AG04450 (cell line): ENCODE measurements at places on chromosomes 16 and 17.

DNA sequence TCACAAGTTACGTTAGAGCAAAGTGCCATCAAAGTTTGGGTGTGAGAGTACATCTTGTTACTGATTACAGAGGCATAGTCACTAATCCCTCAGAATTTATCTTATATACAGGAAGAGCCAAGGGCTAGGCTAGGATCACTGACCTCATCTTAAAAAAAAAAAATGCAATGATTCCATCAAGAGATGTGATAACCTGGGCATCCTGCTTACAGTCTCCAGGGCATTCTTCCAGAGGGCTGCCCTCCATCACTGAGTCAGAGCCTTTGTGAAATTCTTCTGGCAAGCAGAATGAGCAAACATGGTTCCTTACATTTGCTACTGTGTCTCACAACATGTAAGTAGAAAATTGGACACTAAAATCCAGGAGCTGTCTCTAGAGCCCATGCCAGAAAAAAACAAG, 410.6 kb downstream of the ZFHX3 start:
- peak; percentile 34 for DNase-seq

DNA sequence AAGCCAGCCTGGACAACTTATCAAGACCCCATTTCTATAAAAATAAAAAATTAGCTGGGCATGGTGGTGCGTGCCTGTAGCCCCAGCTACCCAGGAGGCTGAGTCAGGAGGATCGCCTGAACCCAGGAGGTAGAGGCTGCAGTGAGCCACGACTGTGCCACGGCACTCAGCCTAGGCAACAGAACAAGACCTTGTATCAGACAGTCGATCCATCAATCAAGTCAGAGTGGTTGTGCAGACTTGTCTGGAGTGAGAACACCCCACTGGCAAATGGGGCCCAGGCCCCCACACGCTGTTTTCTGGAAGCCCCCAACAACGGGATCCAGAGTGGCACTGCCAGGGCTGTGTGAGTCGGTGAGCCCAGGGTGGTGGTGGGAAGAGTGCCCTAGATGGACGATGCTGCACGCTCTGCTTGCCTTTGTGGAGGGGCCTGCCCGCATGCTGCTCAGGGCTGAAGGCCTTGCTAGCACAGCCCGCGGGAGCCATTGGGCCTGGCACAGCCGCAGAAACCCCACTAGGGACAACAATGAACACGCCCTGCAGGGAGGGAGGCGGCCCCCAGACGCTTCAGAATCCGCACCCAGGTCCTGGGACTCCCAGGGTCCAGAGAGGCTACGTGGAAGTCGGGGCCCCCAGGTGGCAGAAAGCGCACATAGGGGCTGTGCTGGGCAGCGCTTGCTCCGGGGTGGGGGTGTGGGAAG, 80.1 kb upstream of the GNG13 start:
- DNase-seq, result no peak

DNA sequence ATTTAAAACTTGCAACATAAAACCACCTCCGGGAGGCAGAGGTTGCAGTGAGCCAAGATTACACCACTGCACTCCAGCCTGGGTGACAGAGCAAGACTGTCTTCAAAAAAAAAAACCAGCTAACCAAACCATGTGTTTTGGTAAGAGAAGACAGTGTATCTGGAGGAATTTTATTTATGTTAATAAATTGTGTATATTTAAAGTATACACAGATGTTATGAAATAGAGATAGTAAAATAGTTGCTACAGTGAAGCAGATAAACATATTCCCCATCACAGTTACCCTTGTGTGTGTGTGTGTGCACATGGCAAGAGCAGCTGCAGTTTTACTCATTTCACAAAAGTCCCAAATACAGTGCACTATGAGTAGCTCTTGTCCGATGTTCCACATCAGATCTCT, 54.8 kb upstream of the CRISPLD2 start:
- peak; percentile 78 for DNase-seq

DNA sequence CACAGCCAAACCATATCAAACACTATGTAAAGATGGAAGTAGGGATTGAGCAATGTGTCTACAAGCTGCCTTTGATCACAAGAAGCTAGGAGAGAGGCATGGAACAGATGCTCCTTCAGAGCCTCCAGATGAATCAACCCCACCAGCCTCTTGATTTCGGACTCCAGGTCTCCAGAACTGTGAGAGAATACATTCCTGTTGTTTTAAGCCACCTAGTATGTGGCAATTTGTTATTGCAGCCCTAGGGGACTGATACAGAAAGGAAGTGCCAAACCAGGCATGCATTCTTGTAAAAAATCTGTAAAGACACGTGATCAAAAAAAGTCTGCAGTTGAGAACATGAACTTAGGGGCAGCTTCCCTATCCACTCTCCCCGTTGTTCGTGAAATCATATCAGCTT, 91.1 kb downstream of the C17orf67 start:
- no peak for DNase-seq

DNA sequence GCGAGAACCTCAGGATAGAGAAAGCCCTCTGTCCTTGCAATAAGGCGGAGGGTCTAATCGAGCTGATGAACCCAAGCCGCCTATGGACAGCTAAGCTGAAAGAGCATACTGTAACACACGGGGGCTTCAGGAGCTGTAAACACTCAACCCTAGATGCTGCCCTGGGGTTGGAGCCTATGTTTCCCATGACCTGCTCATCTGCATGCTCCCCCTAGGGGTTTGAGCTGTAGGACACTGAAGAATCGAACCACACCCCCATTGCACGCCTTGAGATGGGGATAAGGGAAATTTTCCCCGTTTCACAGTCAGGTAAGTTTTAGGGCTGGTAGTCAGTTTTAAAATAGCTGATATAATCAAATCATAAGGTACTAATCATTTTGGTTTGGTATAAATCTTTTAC, 675.6 kb upstream of the CDH8 start:
- no peak for DNase-seq

- no peak for DNase-seq
These were observed 8.3 kb upstream of the CDRT15 start for GRCh38 chr17:14245002-14245401.

DNA sequence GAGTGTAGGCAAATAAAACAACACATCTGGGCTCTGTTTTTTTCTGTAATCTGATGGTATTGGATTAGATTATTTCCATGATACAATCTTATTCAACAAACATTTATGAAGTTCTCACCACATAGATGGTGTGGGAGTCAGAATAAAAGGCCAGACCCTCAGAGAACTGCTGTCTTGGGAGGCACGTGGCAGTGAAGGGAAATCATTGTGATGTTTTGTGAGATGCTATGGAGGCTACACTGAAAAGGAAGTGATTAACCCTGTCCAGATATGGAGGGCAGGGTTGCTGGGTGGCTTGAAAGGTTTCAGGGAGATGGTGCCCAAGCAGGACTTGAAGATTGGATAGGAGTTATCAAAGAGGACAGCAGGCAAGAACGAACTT, 35.6 kb downstream of the DHRS7B start:
- DNase-seq, result no peak

GRCh38 chr17:43779145-43780125, 658 bp upstream of the DUSP3 start:
- DNase-seq, result no peak

DNA sequence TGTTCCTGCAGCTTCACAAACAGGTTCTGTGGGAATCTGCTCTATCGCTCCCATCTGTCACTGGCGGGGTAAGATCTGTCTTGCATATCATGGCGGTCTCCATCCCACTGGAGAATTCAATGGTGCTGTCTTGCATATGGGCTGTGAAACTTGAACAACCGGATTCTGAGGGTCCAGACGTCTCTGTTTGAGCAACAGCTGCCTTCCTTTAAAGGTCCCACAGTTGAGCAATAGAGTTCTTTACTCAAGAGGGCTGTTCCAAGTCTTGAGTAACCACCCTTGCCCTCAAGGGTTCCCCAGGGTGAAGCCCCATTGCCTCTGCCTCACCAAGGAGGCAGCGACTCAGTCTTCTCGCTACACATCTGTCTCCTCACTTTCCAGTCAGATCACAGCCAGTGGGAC, 50.8 kb downstream of the ZFHX3 start:
- no peak for DNase-seq

DNA sequence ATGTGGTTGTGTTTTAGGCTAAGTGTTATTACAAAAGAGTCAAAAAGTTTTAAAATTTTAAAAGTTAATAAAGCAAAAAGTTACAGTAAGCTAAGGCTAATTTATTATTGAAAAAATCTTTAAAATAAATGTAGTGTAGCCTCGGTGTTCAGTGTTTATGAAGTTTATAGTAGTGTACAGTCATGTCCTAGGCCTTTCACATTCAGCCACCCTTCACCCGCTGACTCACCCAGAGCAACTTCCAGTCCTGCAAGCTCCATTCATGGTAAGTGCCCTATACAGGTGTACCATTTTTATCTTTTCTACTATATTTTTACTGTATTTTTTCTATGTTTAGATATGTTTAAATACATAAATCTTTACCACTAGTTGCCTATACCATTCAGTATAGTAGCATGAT, 98.5 kb upstream of the RPRML start:
- no peak for DNase-seq

- DNase-seq, result no peak
These were observed 109.2 kb downstream of the SDR42E1 start for GRCh38 chr16:81902025-81902424.

DNA sequence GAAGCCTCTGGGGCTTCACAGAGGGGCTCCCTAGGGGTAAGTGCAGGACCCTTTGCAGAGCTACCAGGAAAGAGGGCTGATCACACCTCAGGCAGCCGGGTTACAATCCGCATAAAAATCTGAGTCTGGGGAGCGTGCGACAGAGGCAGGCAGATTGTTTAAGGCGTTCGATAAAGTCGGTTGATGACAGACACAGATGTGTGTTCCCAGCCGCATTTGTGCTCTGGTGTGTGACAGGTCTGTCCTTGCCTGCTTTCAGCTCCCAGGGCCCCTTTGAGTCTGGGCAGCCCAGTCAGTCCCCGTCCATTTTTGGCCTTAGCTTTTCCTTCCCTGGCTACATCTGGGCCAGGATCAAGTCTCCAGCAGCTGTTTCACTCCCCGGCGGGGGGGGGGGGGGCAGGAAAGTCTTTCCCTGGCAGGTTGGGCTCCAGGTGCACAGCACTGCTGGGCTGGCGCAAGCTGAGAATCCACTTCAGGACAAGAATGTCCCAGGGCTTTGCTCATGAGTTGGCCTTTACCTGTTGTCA, 1.3 kb upstream of the ZACN start:
- DNase-seq, result no peak

DNA sequence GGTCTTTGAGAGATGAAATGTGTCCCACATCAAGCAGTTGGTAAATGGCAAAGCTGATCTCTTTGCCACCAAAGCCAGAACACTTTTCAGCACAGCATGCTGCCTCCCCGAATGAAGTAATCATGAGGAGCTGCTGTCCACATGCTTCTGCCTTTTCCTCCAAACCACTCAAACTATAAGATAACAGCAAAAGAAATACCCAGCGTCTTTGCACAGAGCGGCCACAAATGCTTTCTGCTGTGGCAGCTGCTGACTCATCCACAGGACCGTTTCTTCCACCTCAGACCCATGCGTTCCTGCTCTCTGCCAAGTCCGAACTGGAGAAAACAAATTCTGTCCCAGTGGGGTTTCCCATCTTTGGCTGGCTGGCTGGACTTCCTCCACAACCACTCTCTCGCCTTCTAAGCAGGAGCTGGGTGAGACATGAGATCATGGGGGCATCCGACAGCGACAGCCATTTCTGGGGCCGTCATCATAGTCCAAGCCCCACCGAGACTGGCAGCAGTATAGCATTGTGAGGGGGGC, 27.1 kb downstream of the TBC1D3B start:
- no peak for DNase-seq

- DNase-seq, result peak; percentile 42
These were observed 1.0 kb downstream of the KIFC3 start for GRCh38 chr16:57801098-57801808.

GRCh38 chr16:49017501-49017900, 264.1 kb downstream of the CBLN1 start:
- no peak for DNase-seq

GRCh38 chr17:183021-183420, 1.6 kb upstream of the DOC2B start:
- DNase-seq, result no peak

DNA sequence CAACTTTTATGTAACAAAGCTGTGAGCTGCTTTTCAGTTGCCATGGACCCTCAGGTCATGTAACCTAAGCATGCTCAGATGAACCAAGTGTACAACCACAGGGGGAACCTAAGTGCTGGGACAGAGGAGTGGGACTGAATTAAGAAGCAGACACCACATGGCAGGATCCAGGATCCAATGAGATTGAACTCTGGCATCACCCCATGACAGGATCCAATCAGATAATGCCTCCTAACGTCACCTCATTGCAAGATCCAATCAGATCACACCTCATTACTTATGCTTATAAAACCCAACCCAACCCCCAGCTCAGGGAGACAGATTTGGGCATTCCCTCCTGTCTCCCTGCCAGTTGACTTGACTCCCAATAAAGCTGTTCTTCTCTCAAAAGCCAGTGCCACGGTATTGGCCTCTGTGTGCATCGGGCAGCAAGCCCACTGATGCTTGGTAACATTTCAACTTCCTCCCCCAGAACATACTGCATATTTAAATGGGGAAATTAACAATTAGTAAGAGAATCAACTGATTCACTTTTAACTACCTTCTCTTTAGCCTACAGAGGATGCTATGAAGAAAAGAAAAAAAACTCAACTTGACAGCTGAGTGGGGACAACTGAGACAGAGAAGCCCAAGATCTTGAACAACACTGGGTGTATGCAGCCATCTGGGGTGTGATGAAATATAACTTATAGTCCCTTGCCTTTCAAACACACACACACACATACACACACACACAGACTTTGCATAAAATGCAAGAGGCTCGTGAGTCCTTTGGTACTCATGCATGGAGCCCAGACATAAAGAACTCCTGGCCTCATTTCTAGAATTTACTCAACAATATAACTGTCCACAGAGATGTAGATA, 148.4 kb downstream of the SLC39A11 start:
- DNase-seq, result no peak

GRCh38 chr17:45034599-45034998, 16.8 kb downstream of the DCAKD start:
- no peak for DNase-seq

- DNase-seq, result no peak
These were observed 2.5 kb downstream of the TLCD3B start for GRCh38 chr16:30028438-30029076.

DNA sequence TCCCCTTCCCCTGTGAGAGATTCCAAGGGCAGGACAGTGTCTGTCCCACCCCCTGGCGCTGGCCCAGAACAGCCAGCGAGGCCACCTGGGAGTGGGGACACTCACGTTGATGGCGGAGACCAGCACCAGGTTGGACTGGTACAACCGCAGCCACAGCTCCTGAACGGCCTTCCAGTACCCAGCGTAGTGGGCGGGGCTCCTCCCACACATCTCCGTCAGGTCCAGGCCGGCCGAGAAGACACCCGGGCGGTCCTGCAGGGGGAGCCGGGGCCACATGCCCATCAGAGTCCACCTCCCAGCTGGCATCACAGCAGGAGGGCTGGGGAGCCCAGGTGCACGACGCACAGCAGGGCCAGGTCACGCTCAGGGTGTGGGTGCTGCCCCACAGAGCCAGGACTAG, 7.1 kb downstream of the ECI1 start:
- DNase-seq, result no peak

DNA sequence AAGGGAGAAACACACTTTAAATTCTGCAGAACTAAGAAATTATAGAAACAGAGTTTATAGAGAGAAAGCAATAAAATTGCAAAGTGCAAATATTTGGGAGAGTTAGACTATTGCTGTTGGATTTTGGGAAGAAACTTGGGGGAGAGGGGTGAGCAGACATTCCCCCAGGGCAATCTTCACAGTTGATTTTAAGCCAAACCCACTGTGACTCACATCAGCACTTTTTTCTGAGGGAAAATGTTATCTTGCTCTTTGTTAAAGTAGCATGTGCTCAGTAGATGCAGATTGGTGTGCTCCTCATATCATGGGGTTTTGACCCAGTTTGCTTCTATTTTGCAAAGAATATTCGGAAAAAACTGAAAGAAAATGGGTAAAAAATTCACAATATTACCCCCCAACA, 367.6 kb downstream of the CDH11 start:
- DNase-seq, result no peak

GRCh38 chr16:66144641-66145040, 221.8 kb upstream of the CDH5 start:
- no peak for DNase-seq
